ENCODE measurements at places on chromosomes 5 and 9. TPM values are rescaled to one million over a fixed set of nuclear protein-coding genes. Genes with fewer than 3 reads are reported as not detected.
A peak's percentile ranks its signal among the peaks of the same experiment; 100 is the strongest.

DNA sequence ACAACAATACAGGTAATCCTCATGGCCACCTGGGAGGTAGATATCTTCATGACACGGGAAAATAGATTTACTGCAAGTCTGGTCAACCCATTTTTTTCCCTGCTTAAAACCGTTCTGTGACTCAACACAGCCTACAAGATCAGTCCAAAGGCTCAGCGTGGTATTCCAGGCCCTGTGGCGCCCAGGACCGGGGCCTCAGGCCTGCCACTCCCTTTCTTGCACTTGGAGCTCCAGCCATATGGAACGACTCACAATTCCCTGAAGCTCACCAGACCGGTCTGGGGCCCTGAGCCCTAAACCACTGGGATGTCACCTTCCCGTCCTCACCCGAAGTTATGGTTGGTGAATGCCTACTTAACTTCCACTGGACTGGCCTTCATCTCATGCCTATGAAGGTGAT, 6.5 kb upstream of the MLANA start:
- H3K27ac ChIP-seq: no peak overlapping the region
- H3K27me3 ChIP-seq: no peaks in the 10 kb centered on the region
- no peak for DNase-seq
- no peaks in the 10 kb centered on the region for H3K4me1 ChIP-seq
- H3K4me3 ChIP-seq: no peak overlapping the region

GBGT1 gene
- 38.5 TPM for total RNA-seq

GRCh38 chr5:36870399-36871040, 6.0 kb upstream of the NIPBL start:
- peaks cover 16% of the 10 kb centered on the region for H3K4me1 ChIP-seq
- no peaks in the 10 kb centered on the region for H3K27me3 ChIP-seq
- no peak overlapping the region for H3K4me3 ChIP-seq
- DNase-seq: no peak

- peaks cover 38% of the 10 kb centered on the region for H3K27me3 ChIP-seq
- H3K36me3 ChIP-seq: no peaks in the 10 kb centered on the region
- H3K4me3 ChIP-seq: peak overlapping the region; percentile 71
These were observed 2.3 kb downstream of the EFNA5 start for GRCh38 chr5:107668154-107669095.

PRKAA1 gene
- total RNA-seq: 89.1 TPM

DNA sequence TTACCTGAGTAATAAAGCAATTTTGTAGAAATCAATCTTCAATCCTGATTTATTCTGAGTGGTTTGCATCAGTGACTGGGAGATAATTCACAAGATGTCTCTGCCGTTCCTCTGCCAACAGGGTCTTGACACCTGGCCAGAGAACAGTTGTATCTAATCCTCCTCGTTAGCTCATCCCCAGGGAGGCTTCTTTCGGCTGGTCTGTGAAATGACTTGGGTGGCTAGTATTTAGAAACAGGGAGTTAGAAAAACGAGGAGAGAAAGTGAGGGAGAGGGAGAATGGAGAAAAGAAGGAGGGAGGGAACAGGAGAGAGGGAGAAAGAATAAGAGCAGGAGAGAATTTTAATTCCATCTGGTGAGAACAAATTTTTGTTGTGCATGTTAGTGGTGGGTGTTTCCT, 600.2 kb upstream of the TLE4 start:
- no peaks in the 10 kb centered on the region for H3K4me1 ChIP-seq
- no peak overlapping the region for H3K27ac ChIP-seq
- H3K36me3 ChIP-seq: no peaks in the 10 kb centered on the region
- H3K4me3 ChIP-seq: no peak overlapping the region
- H3K27me3 ChIP-seq: no peaks in the 10 kb centered on the region

GRCh38 chr5:75050415-75050814, 1.9 kb downstream of the GCNT4 start:
- peaks cover 4% of the 10 kb centered on the region for H3K36me3 ChIP-seq
- peaks cover 32% of the 10 kb centered on the region for H3K4me1 ChIP-seq
- H3K27me3 ChIP-seq: no peaks in the 10 kb centered on the region
- H3K27ac ChIP-seq: no peak overlapping the region
- no peak overlapping the region for H3K4me3 ChIP-seq
- DNase-seq: no peak

GRCh38 chr9:129007035-129007765, 20.9 kb downstream of the SH3GLB2 start:
- H3K27ac ChIP-seq: no peak overlapping the region
- H3K27me3 ChIP-seq: no peaks in the 10 kb centered on the region
- H3K4me1 ChIP-seq: peaks cover 8% of the 10 kb centered on the region
- peak; percentile 24 for DNase-seq
- no peak overlapping the region for H3K4me3 ChIP-seq

DNA sequence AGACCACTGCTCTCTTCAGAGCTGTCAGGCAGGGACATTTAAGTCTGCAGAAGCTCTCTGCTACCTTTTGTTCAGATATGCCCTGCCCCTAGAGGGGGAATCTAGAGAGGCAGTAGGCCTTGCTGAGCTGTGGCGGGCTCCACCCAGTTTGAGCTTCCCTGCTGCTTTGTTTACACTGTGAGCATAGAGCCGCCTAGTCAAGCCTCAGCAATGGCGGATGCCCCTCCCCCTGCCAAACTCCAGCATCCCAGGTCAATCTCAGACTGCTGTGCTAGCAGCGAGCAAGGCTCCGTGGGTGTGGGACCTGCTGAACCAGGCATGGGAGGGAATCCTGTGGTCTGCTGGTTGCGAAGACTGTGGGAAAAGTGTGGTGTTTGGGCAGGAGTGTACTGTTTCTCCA, 59.9 kb downstream of the CAVIN4 start:
- H3K36me3 ChIP-seq: no peaks in the 10 kb centered on the region
- no peak overlapping the region for H3K27ac ChIP-seq

DNA sequence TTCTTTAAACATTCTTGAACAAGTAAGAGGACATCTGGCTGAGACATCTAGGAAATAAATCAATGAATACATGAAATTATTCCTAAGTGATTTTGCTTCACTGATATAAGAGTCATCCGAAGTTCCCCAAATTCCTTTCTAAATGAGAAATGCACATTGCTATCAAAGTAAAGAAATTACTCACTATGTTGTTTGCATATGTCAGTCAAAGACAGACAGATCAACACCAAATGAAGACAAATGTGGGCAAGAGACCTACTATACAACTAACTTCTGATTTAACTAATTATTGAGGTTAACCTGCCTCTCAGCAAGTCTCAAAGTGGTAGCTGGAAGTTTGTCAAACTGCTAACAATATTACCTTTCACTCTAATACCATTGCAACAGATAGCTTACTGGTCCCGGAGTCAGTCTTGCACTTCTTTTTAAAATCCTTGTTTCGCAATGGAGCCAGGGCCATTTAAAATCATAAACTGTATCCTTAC, 13.2 kb downstream of the TUT7 start:
- H3K4me3 ChIP-seq: no peak overlapping the region
- H3K27ac ChIP-seq: no peak overlapping the region
- H3K4me1 ChIP-seq: peaks cover 8% of the 10 kb centered on the region
- H3K27me3 ChIP-seq: no peaks in the 10 kb centered on the region
- DNase-seq: no peak
- peaks cover 100% of the 10 kb centered on the region for H3K36me3 ChIP-seq

DNA sequence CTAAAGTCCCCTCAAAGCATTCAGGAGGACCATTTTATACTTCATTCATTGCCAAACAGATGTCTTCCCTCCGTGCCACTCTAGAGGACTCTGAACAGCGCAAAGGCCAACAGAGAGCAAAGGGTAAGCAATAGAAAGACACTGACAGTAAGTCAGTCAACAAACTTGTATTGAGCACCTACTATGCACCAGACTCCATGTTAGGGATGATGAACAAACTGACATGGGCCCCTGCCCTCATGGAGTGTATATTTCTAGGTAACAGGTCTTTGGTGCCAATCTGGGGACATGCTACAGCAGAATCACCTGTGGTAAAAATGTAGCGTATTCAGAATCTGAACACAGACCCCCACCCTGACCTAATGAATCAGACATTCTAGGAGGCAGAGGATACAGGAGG, 3.5 kb upstream of the ACO1 start:
- H3K27me3 ChIP-seq: no peaks in the 10 kb centered on the region
- no peak overlapping the region for H3K27ac ChIP-seq
- no peak overlapping the region for H3K4me3 ChIP-seq
- H3K4me1 ChIP-seq: peaks cover 19% of the 10 kb centered on the region
- no peak for DNase-seq

PLAC8L1 gene
- total RNA-seq: not detected
